ENCODE measurements at places on chromosomes 2 and 18. TPM values are rescaled to one million over a fixed set of nuclear protein-coding genes. Genes with fewer than 3 reads are reported as not detected.
A peak's percentile ranks its signal among the peaks of the same experiment; 100 is the strongest.

The ST3GAL5 gene
- 102 TPM for total RNA-seq

DNA sequence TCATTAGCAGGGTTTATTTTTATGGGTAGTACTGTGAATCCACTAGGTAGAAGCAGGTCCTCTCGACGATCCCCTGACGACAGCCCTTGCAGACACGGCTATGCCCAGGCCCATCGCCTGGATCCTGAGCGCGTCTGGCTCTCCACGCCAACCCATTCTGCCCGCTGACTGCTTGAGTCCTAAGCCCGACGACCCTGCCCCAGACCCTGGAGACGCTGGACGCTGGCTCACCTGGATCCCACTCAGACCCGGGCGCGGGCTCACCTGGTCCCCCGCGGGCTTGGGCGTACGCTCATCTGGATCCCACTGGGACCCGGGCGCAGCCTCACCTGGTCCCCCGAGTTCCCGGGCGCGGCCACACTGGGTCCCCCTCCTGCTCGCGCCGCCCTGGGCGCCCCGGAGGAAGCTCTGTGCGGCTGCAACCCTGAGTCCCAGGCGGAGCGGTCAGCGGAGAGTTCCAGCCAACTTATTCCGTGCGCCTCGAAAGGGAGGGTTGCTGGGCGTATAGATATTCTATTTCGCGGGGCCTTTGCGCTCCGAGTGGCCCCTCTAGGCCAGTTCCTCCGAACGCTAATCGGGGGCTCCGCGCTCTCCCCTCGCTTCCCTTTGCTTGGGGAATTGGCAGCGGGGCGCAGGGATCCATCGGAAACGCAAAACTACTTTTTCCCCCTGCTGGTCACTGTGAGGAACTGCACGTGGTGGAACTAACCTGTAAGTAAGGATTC is 22.4 kb upstream of the RMP24 start:
- H3K36me3 ChIP-seq = no peaks in the 10 kb centered on the region
- no peaks in the 10 kb centered on the region for H3K27me3 ChIP-seq
- peak overlapping the region; percentile 47 for H3K4me3 ChIP-seq
- no peak overlapping the region for H3K27ac ChIP-seq
- H3K4me1 ChIP-seq = peaks cover 6% of the 10 kb centered on the region

GRCh38 chr2:45370369-45370768 is 240.7 kb downstream of the SRBD1 start:
- no peaks in the 10 kb centered on the region for H3K27me3 ChIP-seq
- DNase-seq = no peak
- H3K36me3 ChIP-seq = no peaks in the 10 kb centered on the region
- H3K4me3 ChIP-seq = no peak overlapping the region
- no peaks in the 10 kb centered on the region for H3K4me1 ChIP-seq

GRCh38 chr18:55269622-55270021 is 310.4 kb upstream of the CCDC68 start:
- H3K4me1 ChIP-seq = peaks cover 4% of the 10 kb centered on the region
- H3K36me3 ChIP-seq = no peaks in the 10 kb centered on the region
- H3K4me3 ChIP-seq = no peak overlapping the region
- H3K27ac ChIP-seq = no peak overlapping the region
- no peaks in the 10 kb centered on the region for H3K27me3 ChIP-seq
- no peak for DNase-seq

DNA sequence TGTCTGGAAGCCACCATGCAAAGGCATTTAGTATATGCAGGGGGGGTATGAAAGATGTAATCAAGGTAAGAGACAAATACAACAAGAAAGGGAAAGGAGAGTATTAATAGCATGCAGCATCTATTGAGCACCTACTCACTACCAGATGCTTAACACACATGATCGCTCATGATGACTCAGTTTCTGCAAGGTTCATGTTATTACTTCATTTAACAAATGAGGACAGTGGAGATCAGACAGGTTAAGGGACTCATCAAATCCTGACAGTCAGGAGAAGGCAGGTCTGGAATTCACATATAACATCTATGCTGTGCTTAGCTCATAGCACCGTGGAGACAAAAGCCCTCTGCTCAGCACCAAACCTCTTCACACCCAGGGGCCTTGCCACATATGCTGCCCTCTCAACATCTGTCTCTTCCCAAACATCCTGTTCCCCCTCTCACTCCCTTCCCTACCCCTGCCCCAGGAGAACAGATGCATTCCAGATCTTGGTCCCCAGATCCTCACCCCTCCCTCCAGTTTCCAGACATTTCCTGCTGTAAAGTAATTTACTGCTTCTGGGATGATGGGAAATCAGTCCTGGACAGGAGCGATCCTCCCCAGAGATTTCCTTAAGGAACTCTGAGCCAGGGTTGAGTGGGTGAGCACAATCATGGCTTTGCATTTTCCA is 155.3 kb downstream of the ANTXR1 start:
- H3K36me3 ChIP-seq = no peaks in the 10 kb centered on the region
- no peak for DNase-seq
- H3K4me3 ChIP-seq = no peak overlapping the region
- no peaks in the 10 kb centered on the region for H3K27me3 ChIP-seq
- H3K4me1 ChIP-seq = peaks cover 19% of the 10 kb centered on the region
- H3K27ac ChIP-seq = no peak overlapping the region

GRCh38 chr2:58039170-58039611 is 7.4 kb upstream of the VRK2 start:
- H3K27ac ChIP-seq = no peak overlapping the region
- no peaks in the 10 kb centered on the region for H3K36me3 ChIP-seq
- no peak for DNase-seq
- H3K27me3 ChIP-seq = no peaks in the 10 kb centered on the region
- H3K4me1 ChIP-seq = peaks cover 4% of the 10 kb centered on the region

The RAB31 gene
- total RNA-seq = 115 TPM
